Activated CD8-positive, alpha-beta memory T cell treated with anti-CD3 and anti-CD28 coated beads for 48 hours (primary cell): ENCODE measurements at places on chromosomes 13 and 19.

GRCh38 chr13:96428911-96429310 lies 339.0 kb downstream of the HS6ST3 start:
- no peak for DNase-seq

DNA sequence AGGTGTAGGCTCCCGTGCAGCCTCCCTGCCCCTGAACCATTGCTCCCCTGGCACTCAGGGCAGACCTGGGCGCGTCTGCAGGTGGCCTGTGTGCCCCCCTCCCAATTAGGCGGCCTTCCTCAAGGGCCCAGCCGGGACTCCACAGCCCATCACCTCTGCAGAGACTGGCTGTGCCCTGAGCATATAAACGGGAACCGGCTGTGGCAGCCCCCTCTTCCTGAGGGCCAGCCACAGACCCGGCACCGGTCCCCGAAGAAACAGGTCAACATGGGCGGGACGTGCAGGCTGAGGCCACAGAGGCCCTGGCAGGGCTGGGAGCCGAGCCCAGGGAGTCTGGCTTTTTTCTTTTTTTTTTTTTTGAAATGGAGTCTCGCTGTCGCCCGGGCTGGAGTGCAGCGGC lies 12.0 kb downstream of the PIAS4 start:
- DNase-seq, result no peak

- no peak for DNase-seq
Measured at GRCh38 chr19:17686023-17686521, 2.1 kb downstream of the UNC13A start.

DNA sequence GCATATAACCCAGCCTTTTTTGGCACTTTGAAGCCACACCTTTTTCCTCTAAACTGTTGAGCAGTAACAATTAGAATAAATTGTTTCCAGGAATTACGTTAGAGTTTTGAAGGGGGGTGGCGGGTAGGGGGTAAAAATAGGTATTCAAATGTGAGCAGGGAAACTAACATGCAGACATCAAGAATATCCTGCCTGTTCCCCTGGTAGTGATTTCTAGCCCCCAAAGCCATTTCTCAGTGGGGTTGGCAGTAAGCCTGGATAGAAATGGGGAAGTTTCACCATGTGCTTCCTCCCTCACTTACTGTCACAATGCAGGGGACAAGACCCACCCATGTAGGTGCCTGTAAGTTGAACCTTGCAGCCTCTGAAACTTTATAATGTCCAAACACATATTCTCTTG lies 3.8 kb downstream of the DOCK9 start:
- no peak for DNase-seq

- DNase-seq, result no peak
Measured at GRCh38 chr13:42041011-42041683, 7.3 kb upstream of the DGKH start.

DNA sequence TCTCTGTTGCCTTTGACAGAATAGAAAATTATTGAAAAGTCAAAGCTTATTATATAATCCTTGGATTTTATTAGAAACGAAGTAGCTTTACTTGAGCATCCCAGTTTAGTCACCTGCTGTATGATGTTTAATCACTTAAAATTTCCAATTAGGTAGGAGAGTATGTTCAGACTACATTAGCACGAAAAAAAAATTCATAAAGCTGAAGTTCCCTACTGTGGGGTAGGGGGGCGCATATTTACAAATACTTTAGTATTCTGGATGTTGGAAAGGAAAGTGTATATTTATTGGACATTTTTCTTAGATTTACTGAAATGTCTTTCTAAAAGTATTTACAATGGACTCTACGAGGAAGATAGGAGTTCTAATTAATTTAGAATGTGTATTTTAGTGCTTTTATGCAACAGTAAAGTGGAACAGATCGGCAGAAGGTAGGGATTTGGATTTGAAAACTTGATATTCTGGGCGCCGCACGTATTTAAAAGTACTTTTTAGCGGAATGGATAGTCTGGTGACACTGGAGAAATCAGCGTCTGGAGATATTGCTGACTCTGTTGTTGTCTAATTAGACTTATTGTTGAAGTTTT lies 1.9 kb downstream of the CDK8 start:
- DNase-seq, result no peak

- DNase-seq, result no peak
Measured at GRCh38 chr13:114015111-114015968, 41.5 kb upstream of the C13orf46 start.

GRCh38 chr13:33628662-33629061 lies 189.3 kb upstream of the RFC3 start:
- DNase-seq, result no peak

- DNase-seq, result no peak
Measured at GRCh38 chr13:102038787-102039186, 363.1 kb downstream of the FGF14 start.

- no peak for DNase-seq
Measured at GRCh38 chr19:17385878-17386611, 8.0 kb downstream of the CCDC194 start.

DNA sequence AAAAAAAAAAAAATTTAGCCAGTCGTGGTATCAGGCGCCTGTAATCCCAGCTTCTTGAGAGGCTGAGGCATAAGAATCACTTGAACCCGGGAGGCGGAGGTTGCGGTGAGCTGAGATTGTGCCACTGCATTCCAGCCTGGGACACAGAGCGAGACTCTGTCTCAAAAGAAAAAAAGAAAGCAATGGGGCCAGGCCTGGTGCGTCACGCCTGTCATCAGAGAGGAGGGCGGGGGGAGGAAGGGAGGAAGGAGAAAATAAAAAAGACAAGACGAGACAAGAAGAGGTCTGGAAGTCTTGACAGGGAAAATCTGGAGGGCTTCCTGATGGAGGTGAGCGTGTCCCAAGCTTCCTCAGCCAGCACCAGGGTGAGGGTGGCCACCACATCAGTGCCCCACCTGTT lies 54.9 kb upstream of the PTPRS start:
- no peak for DNase-seq

DNA sequence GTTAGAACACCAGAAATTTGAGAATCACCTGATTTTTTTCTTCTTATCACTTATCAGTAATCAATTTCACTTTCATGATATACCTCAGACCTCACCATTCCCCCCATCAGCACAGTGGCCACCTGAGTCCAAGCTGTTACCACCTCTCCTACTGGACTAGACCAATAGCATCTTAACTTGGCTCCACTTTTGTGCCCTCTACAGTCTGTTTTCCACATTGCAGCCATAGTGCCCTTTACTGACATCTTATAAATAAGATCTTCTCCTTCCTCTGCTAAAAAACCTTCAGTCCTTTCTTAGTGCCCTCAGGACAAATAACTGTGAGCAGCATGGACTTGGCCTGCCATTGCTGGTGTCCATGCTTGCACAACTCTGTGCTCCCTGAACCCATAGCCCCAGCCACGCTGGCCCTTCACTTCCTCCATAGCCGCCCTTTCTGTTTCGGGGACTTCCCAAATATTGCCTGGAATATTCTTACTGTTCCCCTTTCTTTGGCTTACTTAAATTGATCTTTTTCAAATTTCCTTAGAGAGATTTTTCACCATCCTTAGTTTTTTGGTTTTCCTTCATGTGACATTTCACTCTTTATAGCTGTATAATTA lies 380.8 kb downstream of the LMO7 start:
- no peak for DNase-seq

DNA sequence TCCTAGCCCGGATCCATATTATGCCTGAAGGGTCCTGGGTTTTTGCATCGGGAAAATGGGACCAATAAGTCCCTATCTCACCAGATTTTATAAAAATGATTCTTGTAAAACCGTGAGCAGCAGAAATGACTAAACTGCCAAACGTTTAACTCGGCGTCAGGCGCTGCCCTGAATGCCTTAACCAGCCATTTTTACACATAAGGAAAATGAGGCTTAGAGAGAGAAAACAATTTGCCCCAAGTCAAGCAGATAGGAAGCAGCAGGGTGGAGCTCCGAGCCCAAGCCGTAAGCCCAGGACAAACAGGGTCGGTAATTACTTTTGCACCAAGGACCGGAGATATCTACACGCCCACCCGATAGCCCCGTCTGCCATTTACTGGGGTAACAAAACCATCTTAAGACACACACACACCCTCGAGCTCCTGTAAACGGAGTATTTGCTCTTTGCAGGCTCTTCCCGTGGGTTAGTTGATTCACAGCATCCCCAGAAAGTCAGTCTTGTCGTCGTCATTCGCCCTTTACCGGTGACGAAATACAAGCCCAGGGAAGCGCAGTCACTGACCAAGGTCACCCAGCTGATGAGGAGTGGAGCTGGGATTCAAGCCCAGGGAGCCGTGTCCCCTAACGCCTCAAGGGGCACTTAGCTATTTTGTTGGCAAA lies 16.0 kb upstream of the MRI1 start:
- DNase-seq, result no peak

- no peak for DNase-seq
Measured at GRCh38 chr19:32811151-32811550, 58.4 kb downstream of the SLC7A9 start.
